Cerebellum (tissue), 4 donors: ENCODE measurements at places on chromosomes 12 and 14. TPM values are rescaled to one million over a fixed set of nuclear protein-coding genes. Genes with fewer than 3 reads are reported as not detected.

The ACVR1B gene
- 36.5 TPM for total RNA-seq

The FZD10 gene
- total RNA-seq = 14.1 TPM

The MORN3 gene
- 1.6 TPM for total RNA-seq

The LTBR gene
- total RNA-seq = 3.1 TPM

The ING4 gene
- total RNA-seq = 53.1 TPM

The SLC8A3 gene
- 18.9 TPM for total RNA-seq

The RAP1B gene
- 110 TPM for total RNA-seq

The NINJ2 gene
- 0.82 TPM for total RNA-seq

The PTPN6 gene
- total RNA-seq = 2.9 TPM

The NTF3 gene
- total RNA-seq = 17.1 TPM

The SLC7A7 gene
- 2.2 TPM for total RNA-seq

The KLHL33 gene
- total RNA-seq = 0.18 TPM

The HDAC7 gene
- 12.1 TPM for total RNA-seq

The KCNC2 gene
- 20.2 TPM for total RNA-seq

The KLRC2 gene
- total RNA-seq = 3.7 TPM

The GALNT8 gene
- total RNA-seq = 26.1 TPM

The IL22 gene
- 0.82 TPM for total RNA-seq

The CMTM5 gene
- 1.9 TPM for total RNA-seq

The RASSF8 gene
- total RNA-seq = 33.8 TPM

The GPR137C gene
- 41.9 TPM for total RNA-seq

The GRIP1 gene
- 58.6 TPM for total RNA-seq

The HOXC9 gene
- not detected for total RNA-seq

The MFAP5 gene
- total RNA-seq = 1.4 TPM

The SLC6A13 gene
- total RNA-seq = 45.9 TPM

The TSPAN8 gene
- total RNA-seq = 0.91 TPM

The EGLN3 gene
- 9.2 TPM for total RNA-seq

The B4GALNT1 gene
- total RNA-seq = 36.3 TPM

The SYNDIG1L gene
- total RNA-seq = 0.73 TPM

The TMEM132C gene
- total RNA-seq = 21.4 TPM

The SRRM4 gene
- total RNA-seq = 11.8 TPM

The SMCO3 gene
- total RNA-seq = not detected

The GPX2 gene
- not detected for total RNA-seq

The NGB gene
- total RNA-seq = 1.5 TPM

The DENND5B gene
- total RNA-seq = 65.3 TPM

The VCPKMT gene
- total RNA-seq = 10.7 TPM

The TMEM179 gene
- total RNA-seq = 15.7 TPM

The FUT8 gene
- total RNA-seq = 79.7 TPM

The SVOP gene
- 18.2 TPM for total RNA-seq

The SMIM41 gene
- 0.18 TPM for total RNA-seq

The SMOC1 gene
- 83.4 TPM for total RNA-seq

The GUCY2C gene
- 0.09 TPM for total RNA-seq

The SCNN1A gene
- total RNA-seq = not detected

The CRIP1 gene
- total RNA-seq = 0.73 TPM

The ACOT4 gene
- total RNA-seq = 0.45 TPM

The IL31 gene
- total RNA-seq = not detected

The CAPZA3 gene
- total RNA-seq = not detected

The CLEC2A gene
- not detected for total RNA-seq

The TAS2R50 gene
- total RNA-seq = 17.1 TPM

The TMEM233 gene
- total RNA-seq = not detected

The MYO1H gene
- total RNA-seq = 0.09 TPM

The POLE2 gene
- 18.8 TPM for total RNA-seq
